ENCODE measurements at places on chromosomes 11 and 22.
A peak's percentile ranks its signal among the peaks of the same experiment; 100 is the strongest.

GRCh38 chr22:34297536-34298120, 377.4 kb upstream of the LARGE1 start:
- DNase-seq = no peak

GRCh38 chr11:66126064-66126463, 56.0 kb downstream of the PACS1 start:
- no peak for DNase-seq

DNA sequence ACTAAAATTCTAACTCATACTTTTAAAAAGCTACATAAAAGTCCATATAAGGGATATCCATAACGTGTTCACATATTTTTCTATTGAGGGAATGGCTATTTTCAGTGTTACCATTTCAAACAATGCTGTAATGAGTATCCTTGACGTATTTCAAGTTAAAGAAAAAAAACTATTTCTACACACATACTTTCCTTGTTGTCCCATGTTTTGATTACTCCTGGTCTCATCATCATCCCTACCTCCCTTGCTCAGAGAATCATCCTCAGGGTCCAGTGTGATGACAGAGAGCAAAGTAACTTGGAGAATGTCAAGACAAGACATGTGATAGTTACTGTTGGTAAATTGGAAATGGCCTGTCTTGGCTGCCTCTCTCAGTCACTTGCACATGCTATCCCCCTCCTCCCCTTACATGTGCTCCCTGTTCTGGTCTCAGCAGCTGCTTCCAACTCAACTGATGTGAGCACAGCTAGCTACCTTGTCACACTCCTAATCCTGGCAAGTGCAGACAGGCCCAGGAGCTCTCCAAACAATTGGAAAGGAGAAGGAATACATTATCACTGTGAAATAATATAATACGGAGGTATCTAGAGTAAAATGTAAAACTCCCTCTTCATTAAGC, 21.8 kb downstream of the NUMA1 start:
- no peak for DNase-seq

DNA sequence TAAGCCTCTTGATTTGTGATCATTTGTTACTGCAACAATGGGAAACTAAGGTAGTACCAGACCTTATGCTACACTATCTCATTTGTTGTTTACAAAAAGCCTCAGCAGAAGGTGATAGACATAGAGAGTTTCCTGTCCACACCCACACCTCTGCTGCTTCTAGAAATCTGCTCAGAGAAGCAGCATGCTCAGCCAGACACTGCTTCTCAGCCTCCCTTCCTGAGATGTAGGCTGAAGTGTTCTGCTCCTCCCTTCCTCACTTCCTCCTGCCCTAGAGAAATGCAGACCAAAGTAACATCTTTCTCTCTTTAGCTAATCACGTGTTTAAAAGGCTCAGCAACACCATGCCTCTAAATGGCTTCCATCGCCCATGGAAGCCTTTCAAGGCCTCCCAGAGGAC, 88.4 kb downstream of the SLC1A2 start:
- DNase-seq = no peak

DNA sequence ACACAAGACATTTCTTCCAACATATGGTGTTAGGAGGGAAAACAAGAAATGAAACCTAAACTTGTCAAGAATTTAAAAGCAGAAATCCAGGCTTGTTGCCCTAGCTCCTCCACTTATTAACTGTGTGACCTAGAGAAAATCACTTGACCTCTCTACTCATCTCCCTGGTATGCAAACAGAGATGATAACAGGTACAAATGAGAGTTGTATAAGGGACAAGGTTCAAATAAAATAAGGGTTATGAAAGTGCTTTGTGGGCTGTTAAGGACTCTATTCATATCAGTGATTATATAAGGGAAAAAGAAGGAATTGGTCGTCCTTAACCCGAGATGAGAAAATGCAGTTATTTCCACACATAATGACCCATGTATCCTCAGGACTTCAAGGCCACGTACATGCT, 372.7 kb upstream of the TENM4 start:
- no peak for DNase-seq

GRCh38 chr11:116454020-116454645, 318.7 kb downstream of the BUD13 start:
- peak; percentile 63 for DNase-seq

GRCh38 chr11:46149826-46150225, 28.6 kb upstream of the PHF21A start:
- DNase-seq = no peak

DNA sequence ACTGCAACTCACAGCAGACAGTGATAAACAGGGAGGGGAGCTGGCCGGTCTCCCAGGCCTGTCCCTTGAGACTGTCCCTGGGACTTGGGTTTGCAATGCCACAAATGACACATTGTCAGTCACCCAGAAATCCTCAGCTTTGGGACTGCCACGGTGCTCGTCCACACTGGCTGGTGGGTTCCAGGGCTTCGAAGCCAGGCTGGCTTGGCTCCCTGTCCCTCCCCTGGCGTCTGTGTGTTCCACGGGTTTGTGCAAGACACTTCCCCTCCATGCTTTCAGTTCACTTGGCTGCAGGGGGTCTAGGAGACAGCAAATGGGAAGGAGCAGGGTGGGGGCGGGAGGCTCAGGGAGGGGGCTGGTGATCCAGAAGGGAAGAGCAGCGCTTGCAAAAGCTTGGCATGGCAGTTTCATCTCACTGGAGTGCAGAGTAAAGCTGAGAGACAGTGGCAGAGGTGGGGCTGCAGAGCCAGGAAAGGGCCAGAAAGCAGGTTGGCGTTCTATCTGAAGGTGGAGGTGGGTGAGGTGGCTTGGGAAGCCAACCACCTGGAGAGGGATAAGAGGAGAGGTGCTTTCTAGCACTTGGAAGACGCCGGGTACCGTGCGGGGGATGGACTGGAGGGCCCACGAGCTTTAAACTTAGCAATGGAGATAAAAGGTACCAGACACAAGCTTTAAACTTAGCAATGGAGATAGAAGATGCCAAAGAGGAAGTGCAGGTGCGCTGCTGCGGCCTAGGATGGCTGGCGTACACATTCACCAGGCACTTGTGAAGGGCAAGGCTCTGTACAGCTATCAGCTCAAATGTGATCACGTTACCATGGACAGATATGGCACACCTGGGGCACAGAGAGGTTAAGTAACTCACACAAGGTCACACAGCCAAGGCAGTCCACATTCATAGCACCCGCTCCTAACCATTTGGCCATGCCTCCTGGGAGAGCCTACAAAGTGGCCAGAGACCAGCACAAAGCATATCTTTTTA, 86.4 kb upstream of the SHISAL1 start:
- no peak for DNase-seq

DNA sequence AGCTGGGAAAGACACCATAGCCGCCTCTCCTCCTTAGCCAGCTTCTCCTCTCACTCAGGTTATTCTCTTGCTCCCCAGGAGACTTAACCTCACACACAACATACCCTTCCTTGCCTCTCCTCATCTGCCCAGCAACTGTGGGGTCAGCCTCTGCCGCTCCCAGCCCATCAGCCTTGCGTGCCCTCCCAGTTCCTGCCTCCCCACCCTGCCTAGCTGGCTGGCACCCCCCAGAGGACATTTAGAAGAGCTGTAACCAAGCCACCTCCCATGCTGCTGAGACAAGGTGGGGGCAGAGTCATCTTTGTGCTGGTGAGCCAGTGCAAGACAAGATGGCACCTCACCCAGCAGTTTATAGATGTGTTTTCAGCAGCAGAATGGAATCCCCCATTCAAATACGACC, 38.2 kb downstream of the TOM1 start:
- DNase-seq = no peak

GRCh38 chr11:71996946-71997345, 1.8 kb upstream of the IL18BP start:
- no peak for DNase-seq

DNA sequence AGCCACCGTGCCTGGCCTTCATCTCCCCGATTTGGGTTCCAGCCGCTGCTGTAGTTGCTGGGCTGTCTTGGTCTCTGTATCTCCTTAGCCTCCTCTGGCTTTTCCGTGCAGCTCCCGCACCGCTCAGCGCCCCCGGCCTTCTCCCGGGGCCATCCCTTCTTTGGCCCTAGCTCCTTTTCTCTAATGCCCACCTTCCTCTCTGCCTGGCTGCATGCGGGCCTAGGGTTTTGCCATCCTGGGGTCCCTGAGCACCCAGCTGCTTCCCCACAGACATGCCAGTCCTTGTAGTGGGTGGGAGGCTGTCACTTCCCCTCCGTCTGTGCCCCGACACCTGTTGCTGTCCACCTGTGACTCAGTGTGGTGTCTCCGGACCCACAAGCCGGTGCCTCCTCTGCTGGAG, 36.4 kb downstream of the KCNJ4 start:
- no peak for DNase-seq

GRCh38 chr11:45023065-45023365, 72.3 kb upstream of the TP53I11 start:
- no peak for DNase-seq

GRCh38 chr11:70771099-70771885, 373.0 kb downstream of the CTTN start:
- no peak for DNase-seq

- DNase-seq = no peak
Observed at GRCh38 chr11:1000357-1001278, 35.9 kb downstream of the MUC6 start.

- DNase-seq = peak; percentile 44
Observed at GRCh38 chr11:69463181-69463994, 18.1 kb upstream of the LINC01488 start.

GRCh38 chr11:122850076-122850631, 11.9 kb downstream of the CRTAM start:
- DNase-seq = peak; percentile 58

DNA sequence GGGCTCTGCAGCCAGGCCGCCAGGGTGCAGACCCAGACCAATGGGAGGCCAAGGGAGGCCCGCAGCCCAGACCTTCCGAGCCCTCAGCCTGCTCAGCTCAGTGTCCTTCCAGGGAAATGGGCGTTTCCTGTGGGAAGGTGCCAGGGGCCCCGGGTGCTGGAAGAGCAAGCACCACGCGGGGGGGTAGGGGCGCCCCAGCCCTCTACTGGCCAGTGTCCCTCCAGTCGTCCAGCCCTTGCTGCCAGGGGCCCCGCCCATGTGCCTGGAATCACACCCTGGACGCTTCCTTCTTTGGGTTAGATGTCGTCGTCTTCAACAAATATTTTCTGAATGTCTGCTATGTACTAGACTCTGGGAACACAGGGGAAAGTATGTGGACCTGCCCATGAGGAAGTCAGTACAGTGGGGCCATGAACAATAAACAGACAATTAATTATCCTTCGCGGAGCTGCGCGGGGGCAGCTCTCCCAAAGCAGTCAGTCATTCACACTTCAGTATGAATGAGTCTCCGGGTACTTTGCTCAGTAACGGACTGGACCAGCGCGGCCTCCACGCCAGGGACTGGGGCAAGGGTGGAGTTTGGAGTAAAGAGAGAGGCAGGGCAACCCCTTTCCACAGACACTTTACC, 60.2 kb downstream of the CDKN1C start:
- peak; percentile 10 for DNase-seq

DNA sequence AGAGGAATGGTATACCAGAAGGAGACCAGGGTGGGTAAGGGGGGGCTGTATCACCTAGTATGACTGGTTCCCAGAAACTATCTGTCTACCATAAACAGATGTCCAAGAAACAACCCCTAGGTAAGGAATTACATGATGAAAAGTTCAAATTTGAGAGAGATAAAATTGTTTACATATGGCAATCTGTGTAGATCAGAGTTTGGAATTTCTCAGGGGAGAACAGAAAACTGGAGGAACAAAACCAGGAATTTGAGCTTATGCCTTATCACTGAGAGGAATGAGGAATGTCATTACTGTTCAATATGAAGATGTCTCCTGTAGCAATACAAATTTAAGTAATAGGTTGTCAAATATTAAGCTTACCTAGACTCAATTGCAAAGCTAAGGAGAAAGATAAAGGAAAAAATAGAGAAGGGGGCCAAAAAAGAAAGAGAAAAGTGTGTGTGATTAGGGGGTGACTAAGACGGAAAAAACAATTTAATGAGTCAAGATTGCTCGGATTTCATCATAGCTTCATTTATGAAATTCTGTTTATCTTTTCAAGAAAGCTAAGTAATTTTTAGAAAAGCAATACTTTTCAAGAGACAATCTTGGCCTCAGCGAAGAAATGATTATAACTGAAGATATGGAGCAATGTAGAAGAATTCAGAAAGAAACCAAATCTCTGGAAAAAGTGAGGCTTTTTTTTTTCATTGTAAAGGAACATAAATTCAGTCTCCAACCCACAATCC, 117.8 kb downstream of the APOL5 start:
- no peak for DNase-seq

GRCh38 chr11:47536915-47537314, 16.0 kb downstream of the CELF1 start:
- no peak for DNase-seq

- no peak for DNase-seq
Observed at GRCh38 chr11:13880634-13881033, 81.9 kb upstream of the SPON1 start.

DNA sequence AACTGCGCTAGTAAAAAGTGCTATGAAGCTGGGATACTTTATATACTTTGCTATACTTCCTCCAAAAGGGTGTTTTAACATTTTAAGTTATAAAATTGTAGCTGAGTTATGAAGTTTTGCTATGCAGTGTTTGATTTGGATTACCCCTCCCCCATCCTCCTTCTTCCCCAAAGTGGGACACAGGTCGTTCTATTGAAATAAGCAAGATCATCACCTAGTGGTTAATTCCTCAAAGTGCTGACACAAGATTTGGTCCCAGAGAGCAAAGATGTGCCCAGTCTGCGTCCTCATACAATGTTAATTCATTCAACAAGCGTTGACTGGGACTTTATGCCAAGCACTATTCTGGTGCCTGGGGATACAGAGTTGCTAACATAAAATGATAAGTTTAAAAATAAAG, 78.5 kb downstream of the SPON1 start:
- no peak for DNase-seq

- DNase-seq = no peak
Observed at GRCh38 chr11:90874281-90874680, 651.4 kb upstream of the CHORDC1 start.

GRCh38 chr11:34192481-34193401, 87.3 kb downstream of the NAT10 start:
- peak; percentile 54 for DNase-seq

- no peak for DNase-seq
Observed at GRCh38 chr22:28963362-28963761, 80.0 kb downstream of the ZNRF3 start.

GRCh38 chr11:2702771-2703362, 3.1 kb upstream of the KCNQ1OT1 start:
- DNase-seq = no peak

GRCh38 chr11:70674605-70675004, 276.3 kb downstream of the CTTN start:
- DNase-seq = no peak

- no peak for DNase-seq
Observed at GRCh38 chr11:118175993-118176777, at the start of gene SCN2B. SCN2B (minus strand) TSS chr11:118176639; CDS start chr11:118176431, 208 bp downstream.

GRCh38 chr11:86596861-86597586, 75.4 kb downstream of the ME3 start:
- peak; percentile 97 for DNase-seq

- DNase-seq = no peak
Observed at GRCh38 chr11:125239585-125240560, 75.3 kb downstream of the PKNOX2 start.
